Activated T-helper 9 cell treated with anti-CD3 and anti-CD28 coated beads, Interleukin-2, amount 50 U/mL, for 16 hours (primary cell): ENCODE measurements at places on chromosomes 3 and 15.

GRCh38 chr3:120013481-120013880 lies 80.8 kb downstream of the GSK3B start:
- DNase-seq = no peak

DNA sequence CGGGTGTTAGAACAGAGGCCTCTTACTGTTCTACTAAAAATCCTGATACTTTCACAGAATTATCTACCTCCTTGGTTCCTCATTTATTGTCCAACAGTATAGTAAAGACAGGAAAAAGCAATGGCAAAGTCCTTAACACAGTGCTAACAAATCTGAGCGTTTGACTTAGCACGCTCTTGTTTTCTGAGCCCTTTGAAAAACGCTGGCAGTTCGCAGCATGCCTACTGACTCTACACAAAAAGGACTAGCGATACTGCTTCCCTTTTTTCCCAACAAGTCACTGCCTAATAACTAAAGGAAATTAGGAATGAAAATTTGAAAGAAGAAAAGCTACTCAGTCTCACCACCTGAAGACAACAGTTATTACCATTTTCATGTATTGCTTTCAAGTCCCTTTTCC lies 34.8 kb upstream of the CEMIP start:
- no peak for DNase-seq

- DNase-seq = no peak
These were observed 146.5 kb downstream of the FNDC3B start for GRCh38 chr3:172185907-172186306.

DNA sequence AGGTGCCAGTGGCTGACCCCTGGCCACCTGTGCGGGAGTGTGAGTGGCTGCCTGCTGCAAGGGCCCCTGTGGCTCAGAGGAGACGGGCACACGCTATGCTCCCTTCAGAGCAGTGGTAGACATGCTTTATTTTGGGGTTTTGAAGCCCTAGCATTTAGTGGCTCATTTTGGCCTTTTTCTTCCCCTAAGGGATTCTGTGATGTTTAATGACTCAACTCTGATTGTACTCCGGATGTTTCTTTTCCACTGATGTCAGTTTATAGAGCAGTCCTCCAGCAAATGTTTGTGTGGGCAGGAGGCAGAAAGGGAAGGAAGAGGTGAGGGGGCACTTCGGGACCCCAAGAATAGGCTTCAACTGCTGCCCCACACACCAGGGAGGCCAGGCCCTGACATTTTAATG lies 288.9 kb upstream of the C2CD4B start:
- DNase-seq = no peak

DNA sequence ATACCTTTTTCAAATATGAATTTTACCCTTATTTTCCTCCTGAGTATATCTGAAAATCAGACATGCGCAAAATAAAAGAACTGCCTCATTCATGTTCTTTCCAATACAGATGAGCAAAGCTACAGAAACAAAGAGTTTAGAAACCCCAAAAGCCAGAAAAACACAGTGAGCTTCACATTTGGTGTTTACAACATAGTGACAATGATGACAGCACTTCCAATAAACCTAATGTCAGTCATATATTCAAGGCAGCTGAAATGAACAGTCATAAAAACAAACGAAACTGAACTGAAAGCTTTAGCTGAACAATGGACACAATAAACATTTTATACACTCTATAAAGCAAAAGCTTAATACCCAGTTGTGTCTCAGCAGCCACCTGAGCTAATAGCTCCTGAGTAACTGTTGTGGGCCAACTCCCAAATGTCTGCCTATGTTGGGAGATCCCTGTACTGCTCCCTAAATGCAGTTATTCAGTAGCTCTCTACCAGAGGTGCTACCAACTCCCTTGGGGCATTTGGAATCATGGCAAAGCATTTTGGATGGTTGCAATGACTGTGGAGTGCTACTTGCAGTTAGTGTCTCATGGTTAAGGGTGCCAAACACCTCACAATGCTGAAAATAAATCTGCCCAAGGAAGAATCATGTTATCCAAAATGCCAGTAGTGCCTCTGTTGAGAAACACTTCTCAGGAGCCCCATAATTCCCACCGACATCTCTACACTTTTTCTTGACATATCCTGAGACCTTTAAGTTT lies 131.5 kb downstream of the TGFBR2 start:
- no peak for DNase-seq

DNA sequence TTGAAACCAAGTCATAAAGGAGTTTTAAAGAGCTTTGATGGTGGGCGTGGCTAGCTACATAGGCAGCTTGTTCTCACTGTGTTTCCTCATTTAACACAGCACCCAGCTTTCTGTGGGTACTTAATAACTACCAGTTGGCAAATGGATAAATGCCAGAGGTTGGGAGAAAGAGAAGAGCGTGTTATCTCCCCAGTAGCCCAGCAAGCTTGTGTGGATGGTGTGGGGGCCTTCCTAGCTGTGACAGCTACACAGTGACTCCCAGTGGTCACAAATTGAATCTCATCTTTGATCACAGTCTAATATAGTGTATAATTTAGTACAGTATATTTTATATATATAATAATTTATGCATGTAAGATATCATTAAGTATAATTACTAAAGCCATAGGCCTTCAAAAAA lies 984.1 kb downstream of the EPHA3 start:
- DNase-seq = no peak

- peak; percentile 65 for DNase-seq
These were observed 885 bp downstream of the CDV3 start for GRCh38 chr3:133574260-133574881.

GRCh38 chr3:188908002-188908850 lies 263.5 kb upstream of the TPRG1 start:
- no peak for DNase-seq

- no peak for DNase-seq
These were observed 35.5 kb downstream of the TMEM212 start for GRCh38 chr3:171878461-171879225.

GRCh38 chr15:65420975-65421359 lies 1.8 kb downstream of the IGDCC4 start:
- DNase-seq = no peak

- no peak for DNase-seq
These were observed 139.0 kb downstream of the MCTP2 start for GRCh38 chr15:94370206-94370935.

GRCh38 chr15:31405200-31405920 lies 78.7 kb downstream of the KLF13 start:
- DNase-seq = no peak

DNA sequence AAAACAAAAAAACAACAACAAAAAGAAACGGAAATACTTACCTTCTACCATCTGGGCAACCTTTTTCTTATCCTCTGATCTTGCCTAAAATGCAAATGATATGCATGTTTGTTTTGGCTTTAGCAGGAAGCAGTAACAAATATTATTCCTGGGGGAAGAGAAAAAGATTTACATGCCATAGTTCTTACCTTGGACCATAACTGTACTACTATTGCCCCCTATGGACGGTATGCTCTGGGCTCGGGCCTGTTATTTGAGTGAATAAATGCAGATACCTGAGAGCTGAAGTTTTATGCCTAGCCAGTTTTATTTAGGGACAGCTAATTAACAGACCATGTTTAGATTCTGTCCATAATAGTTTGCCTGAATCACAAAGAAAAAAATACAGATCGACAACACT lies 12.6 kb upstream of the STARD5 start:
- no peak for DNase-seq

DNA sequence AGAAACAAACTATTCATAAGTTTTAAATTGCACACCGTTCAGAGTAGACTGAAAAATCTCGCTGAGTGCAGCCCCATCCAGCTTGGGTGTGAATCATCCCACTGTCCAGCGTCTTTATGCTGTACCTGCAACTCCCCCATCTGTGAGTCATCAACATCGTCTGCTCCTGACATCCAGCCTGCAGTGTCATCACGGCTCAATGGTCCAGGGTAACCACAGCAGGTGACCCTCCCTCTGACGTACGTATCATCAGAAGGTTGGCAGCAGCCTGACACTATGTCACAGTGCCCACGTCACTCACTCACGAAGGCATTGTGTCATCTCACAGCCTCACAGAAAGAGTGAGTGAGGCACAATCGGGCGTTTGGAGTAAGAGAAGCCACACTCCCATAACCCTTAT lies 65.2 kb downstream of the TPRA1 start:
- DNase-seq = no peak

GRCh38 chr3:176992565-176992964 lies 204.7 kb downstream of the TBL1XR1 start:
- DNase-seq = no peak

- no peak for DNase-seq
These were observed 19.2 kb upstream of the SCAMP5 start for GRCh38 chr15:74976159-74976558.

GRCh38 chr3:54625805-54626787 lies 301.8 kb downstream of the LRTM1 start:
- no peak for DNase-seq
